ENCODE measurements at places on chromosomes 7 and 10.

DNA sequence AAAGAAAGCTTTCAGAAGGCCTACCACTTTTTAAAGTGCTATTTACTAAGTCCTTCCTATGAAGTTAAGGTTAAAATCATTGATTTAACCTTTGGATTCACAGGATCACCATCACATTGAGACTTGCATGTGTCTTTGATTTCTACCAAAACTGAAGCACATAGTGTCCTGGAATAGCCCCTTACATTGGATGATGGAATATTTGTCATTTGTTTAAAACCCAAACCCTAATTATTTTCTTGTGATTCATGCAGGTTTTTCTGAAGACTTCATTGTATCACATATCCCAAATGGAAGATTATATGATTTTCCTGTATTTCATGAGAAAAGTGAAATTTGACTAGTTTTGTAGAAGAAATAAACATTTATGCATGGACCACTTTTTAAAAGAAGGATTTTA lies 3.3 kb downstream of the SEMA3A start:
- DNase-seq, result no peak

DNA sequence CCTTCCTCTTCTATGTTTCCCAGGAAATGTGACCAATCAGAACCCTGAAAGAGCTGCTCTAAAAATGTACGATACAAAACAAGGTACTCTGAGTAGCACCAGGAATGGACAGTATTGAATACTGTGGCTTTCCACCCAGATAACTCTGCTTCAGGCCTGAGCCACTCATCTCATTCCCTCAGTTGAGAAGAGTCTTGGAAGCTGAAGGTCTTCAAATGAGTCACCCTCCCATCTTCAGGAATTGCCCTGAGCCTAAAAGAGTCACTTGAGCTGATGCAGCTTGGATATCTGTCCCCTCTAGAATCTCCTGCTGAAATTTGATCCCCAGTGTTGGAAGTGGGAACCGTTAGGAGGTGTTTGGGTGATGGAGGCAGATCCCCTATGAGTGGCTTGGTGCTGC lies 210.4 kb downstream of the DGKI start:
- no peak for DNase-seq

DNA sequence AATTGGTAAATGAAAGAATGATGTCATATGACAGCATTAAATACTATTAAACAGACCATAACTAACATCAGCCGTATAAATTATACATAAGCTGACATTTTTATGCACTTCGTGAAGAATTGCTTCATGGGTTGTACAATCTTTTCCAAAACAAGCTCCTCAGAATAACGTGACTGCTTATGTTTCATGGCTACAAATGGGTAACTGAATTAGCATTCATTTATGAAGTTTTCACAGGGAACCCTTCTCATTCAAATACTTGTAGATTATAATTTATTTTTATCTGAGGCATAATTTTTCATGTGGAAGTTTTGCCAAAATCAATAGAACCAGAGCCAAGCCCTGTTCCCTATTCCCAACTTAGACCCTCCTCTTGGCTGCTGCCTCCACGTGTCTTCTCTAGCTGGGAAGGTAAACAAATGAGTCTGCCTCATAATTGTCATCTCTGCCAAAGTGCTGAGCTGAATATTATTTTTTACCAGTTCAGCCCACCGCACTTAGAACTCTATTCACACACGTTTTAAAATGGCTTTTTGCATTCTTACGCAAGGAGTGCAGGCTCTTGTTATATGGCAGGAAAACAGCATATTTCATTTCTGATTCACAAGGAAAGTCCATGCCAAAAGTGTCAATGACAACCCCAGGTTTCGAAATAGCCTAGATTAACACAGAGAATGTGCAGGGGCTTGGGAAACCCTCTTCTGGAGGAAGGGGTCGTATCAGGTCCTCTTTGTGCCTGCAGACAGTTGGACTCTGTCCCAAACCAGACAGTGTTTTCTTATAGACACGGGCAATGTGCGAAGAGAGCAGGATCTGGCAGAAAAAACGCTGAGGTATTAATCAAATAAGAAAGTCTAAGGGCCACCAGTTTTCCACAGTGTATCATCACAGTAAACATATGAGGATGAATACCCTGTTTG lies 370.7 kb upstream of the MGMT start:
- peak; percentile 60 for DNase-seq

GRCh38 chr10:95377950-95378349 lies 87.1 kb upstream of the PDLIM1 start:
- DNase-seq, result no peak

DNA sequence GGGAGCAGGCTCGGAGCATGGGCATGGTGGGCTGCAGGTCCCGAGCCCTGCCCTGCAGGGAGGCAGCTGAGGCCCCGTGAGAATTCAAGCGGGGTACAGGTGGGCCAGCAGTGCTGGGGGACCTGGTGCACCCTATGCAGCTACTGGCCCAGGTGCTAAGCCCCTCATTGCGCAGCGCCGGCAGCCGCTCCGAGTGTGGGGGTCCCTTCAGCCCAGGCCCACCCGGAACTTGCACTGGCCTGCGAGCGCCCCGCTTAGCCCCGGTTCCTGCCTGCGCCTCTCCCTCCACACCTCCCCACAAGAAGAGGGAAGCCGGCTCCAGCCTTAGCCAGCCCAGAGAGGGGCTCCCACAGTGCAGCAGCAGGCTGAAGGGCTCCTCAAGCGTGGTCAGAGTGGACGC lies 250.7 kb downstream of the CRPPA start:
- no peak for DNase-seq

- DNase-seq, result no peak
Observed at GRCh38 chr7:121500360-121501058, 104.4 kb upstream of the FAM3C start.

DNA sequence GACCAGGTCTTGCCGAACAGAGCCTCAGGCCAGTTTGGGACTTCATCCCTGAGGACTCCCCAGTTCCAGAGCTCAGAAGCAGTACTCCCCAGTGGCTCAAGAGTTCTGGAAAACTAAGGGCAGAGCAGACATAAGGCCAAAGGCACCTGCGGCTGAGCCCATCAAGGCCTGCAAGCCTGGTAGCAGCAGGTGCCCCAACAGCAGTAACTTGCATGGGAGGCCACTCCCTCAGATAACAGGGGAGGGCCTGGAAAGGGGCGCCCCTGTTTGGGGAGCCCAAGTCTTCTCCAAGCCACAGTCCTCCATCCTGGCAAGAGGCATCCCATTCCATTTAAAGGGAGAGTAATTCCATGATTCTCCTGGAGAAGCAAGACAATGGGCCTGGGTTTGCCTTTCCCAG lies 13.0 kb downstream of the POLL start:
- DNase-seq, result no peak

- DNase-seq, result no peak
Observed at GRCh38 chr10:98294270-98294627, 26.3 kb upstream of the LOXL4 start.

DNA sequence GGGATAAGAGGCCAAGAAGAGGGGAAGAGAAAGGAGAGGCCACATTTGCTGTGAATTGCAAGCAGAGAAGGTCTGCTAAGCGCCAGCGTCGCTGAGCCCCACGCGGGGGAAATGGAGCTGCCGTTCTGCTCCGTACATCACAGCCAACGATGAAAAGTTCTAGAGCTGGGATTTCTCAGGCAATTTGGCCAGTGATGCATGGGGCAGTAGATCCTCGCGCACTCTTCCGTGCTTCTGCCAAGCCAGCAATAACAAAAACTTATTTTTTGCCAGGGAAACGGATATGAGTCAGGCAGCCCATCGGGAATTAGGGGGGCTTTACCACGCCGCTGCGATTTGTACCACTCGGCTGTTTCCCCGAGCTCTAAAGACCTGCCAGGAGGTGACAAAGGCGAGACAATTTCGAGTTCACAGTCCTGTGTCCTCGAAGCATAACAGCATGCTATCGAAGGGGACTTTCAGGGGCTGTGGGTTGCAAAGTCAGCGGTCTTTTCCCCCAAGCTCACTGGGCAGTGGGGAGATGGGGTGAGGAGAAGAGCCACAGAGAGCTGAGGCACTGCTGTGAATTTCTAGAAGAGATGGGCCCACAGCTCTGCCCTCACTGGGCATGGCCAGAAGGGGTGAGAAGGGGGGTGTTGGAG lies 30.0 kb upstream of the SLF2 start:
- DNase-seq, result peak; percentile 67

All from left hindlimb (tissue), 1 donor.